ENCODE measurements at places on chromosomes 2 and 18.

- H3K36me3 ChIP-seq, result peaks cover 9% of the 10 kb centered on the region
- H3K27ac ChIP-seq, result no peak overlapping the region
- DNase-seq, result no peak
- no peaks in the 10 kb centered on the region for H3K27me3 ChIP-seq
- peaks cover 65% of the 10 kb centered on the region for H3K4me1 ChIP-seq
Measured at GRCh38 chr2:64219149-64219548, 74.9 kb upstream of the PELI1 start.

DNA sequence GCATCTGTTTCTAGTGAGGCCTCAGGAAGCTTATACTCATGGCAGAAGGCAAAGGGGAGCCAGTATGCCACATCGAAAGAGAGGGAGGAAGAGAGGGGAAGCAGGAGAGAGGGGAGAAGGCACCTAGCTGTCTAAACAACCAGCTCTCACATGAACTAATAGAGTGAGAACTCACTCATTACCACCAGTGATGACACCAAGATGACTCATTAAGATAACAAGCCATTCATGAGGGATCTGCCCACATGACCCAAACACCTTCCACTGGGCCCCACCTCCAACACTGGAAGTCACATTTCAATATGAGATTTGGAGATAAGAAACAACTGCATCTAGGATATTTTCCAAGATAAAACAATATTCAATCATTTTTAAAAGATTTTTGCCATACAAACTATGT is 753.9 kb upstream of the ZEB2 start:
- H3K4me3 ChIP-seq, result no peak overlapping the region
- H3K27ac ChIP-seq, result no peak overlapping the region
- no peak for DNase-seq
- peaks cover 2% of the 10 kb centered on the region for H3K27me3 ChIP-seq
- no peaks in the 10 kb centered on the region for H3K36me3 ChIP-seq

GRCh38 chr2:12045864-12046291 is 299.4 kb downstream of the LPIN1 start:
- H3K4me3 ChIP-seq, result no peak overlapping the region
- H3K27ac ChIP-seq, result no peak overlapping the region
- no peak for DNase-seq
- H3K4me1 ChIP-seq, result peaks cover 17% of the 10 kb centered on the region
- peaks cover 14% of the 10 kb centered on the region for H3K27me3 ChIP-seq
- H3K36me3 ChIP-seq, result no peaks in the 10 kb centered on the region

DNA sequence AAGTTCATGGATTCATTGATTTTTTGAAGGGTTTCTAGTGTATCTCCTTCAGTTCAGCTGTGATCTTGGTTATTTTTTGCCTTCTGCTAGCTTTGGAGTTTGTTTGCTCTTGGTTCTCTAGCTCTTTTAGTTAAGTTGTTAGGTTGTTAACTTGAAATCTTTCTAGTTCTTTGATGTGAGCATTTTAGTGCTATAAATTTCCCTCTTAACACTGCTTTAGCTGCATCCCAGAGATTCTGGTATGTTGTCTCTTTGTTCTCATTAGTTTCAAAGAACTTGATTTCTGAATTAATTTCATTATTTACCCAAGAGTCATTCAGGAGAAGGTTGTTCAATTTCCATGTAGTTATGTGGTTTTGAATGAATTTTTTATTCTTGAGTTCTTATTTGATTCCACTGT is 210.6 kb downstream of the IRS1 start:
- no peaks in the 10 kb centered on the region for H3K4me1 ChIP-seq
- H3K36me3 ChIP-seq, result no peaks in the 10 kb centered on the region
- H3K27ac ChIP-seq, result no peak overlapping the region
- DNase-seq, result no peak
- no peak overlapping the region for H3K4me3 ChIP-seq
- peaks cover 6% of the 10 kb centered on the region for H3K27me3 ChIP-seq

- no peak overlapping the region for H3K4me3 ChIP-seq
- H3K4me1 ChIP-seq, result peaks cover 32% of the 10 kb centered on the region
- peaks cover 22% of the 10 kb centered on the region for H3K36me3 ChIP-seq
- no peak overlapping the region for H3K27ac ChIP-seq
Measured at GRCh38 chr2:8242739-8243138, 439.1 kb upstream of the ID2 start.

GRCh38 chr2:56741601-56742102 is 557.9 kb downstream of the CCDC85A start:
- H3K4me1 ChIP-seq, result no peaks in the 10 kb centered on the region
- no peak for DNase-seq
- H3K36me3 ChIP-seq, result no peaks in the 10 kb centered on the region
- H3K27ac ChIP-seq, result no peak overlapping the region
- no peak overlapping the region for H3K4me3 ChIP-seq

Data from activated T-helper 1 cell treated with anti-CD3 and anti-CD28 coated beads, Interleukin-12 subunit alpha, Interleukin-12 subunit beta, Interleukin-2, Interleukin-4 antibody, amounts not matched to agents 30 ng/mL and 10 ng/mL and 1 ng/mL, durations not matched to agents 14 hours and 24 hours and 36 hours (primary cell).